Hematopoietic multipotent progenitor cell (in vitro differentiated cells): ENCODE measurements at places on chromosomes 4 and X.

DNA sequence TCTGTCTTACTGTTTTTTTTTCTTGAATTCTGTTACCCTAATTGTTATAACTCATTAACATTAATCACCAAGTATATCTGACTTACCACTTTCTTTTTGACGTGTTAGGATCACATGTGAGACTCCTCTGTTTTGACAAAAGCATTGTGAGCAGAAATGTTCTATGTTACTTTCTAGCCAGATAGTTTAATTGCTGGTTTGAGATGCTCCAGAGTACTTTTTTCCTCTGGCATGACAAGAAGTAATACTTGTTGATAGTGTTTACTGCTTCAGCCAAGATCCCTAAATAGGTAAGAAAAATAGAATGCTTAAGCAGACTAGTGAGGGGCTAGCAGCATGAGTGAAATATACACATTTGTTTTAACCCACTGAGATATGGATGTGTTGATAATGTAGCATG is 303.9 kb upstream of the PABPC4L start:
- no peak for DNase-seq

- no peak for DNase-seq
These were observed 512 bp downstream of the NOP14 start for GRCh38 chr4:2962614-2963174.

DNA sequence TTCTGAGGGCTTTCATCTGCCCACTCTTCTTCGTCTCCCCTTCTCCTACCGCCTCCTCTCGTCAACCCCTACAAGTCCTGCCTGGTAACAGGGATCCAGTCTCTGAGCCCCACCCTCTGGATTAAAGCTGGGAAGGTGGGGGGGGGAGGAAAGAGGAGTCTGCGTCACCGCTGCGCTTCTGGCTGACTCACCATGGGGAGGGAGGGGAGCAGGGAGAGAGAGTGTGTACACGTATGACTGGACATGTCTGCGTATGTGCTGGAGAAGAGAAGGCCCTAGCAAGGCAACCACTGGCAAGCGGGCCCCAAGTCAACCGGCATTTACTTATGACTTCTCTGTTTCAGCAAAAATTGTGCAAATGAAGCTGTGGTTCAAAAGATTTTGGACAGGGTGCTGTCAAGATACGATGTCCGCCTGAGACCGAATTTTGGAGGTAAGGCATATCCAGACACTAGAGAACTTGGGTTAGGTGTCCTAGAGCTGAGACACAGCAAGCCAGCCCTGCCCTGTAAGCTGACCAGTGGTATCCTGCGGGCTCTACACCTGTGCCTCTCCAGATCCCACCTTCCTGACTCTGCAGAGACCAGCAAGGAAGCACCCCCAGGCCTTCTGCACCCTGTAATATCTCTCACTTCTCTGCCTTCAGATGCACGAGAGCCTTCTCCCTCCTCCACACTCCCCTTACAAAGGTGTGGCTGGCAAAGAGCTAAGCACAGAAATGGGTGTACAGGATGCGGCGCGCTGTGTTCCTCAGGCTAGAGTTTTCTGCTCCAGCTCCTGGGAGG is 2.5 kb downstream of the GABRQ start:
- no peak for DNase-seq

DNA sequence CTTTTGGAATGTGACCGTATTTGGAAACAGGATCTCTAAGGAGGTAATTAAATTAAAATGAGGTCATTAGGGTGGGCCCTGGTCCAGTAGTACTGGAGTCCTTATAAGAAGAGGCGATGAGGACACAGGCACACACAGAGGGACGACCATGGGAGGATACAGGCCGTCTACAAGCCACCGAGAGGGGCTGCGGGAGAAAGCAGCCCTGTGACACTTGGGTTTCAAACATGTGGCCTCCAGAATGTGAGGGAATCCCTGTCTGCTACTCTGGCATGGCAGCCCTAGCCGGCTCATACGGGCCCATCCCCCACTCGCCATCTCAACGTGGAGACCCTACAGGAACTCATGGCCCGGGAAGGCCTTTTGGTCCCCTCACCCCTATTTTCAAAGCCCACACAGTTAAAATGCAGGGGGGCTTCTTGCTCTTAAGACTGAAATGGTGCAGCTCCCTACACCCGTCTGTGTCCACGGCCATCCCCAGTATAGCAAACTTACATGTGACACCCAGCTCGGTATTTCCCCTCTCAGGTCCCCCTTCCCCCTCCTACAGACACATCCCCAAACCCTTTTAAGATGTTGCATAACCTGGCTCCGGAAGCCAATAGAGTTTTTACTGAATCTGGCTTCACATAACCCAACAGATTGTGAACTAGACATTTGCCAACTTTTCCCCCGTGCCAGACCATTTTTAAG is 124.1 kb upstream of the TBL1X start:
- DNase-seq = peak; percentile 37

GRCh38 chrX:38154340-38154739 is 66.3 kb downstream of the SRPX start:
- DNase-seq = no peak

DNA sequence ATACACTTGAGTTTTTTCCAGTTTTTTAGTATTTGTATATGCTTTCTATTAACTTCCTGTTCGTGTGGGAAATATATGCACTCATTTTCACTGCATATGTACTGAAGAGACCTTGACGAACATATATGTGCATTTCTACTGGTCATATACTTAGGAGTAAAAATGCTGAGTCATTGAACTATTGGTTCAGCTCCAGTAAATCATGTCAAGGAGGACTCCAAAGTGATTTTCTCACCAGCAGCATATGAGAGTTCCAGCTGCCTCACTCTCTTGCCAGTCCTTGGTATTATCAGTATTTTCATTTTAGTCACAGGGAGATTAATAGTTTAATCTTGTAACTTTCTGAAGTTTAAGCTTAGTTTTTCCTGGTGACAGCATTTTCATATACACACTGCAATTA is 2750.2 kb downstream of the ARAP2 start:
- DNase-seq = no peak

DNA sequence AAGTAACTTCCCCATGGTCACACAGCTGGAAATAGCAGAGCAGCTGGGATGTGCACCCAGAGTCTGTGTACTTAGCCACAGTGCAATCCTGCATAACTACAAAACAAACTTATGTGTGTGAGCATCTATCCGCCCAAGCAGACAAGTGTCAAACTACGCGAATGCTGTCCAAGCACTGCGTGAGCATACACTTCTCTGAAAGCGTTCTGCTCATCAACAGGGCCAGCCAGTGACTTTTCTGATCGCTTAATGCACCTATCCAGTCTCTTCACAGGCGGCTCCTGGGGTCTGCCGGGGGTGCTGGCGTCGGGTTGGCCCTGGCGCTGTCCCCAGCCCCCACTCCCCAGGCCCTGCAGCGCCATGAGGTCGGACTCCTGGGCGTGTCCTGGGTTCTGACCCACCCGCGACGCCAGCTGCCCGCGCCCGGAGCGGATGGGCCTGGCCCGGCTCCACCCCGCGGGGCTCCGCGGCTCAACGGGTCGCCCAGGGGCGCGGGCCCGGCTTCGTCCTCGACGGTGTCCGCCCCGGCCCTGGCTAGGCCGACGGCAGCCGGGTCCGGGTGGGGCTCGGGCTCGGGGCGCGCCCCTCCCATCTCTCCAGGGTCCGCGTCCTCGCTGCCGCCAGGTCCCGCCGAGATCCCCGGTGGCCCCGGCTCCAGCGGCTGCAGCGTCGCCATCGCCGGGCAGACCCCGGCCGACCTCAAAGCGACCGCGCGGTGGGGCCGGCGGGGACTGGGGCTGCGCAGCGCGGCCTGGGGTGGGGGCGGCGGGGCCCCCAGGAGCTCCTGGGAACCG is 1.3 kb upstream of the ZNF141 start:
- DNase-seq = peak; percentile 16

GRCh38 chr4:23686169-23686897 is 203.5 kb downstream of the PPARGC1A start:
- DNase-seq = no peak

- DNase-seq = no peak
These were observed 239.9 kb downstream of the GASK1B start for GRCh38 chr4:157932936-157933335.

DNA sequence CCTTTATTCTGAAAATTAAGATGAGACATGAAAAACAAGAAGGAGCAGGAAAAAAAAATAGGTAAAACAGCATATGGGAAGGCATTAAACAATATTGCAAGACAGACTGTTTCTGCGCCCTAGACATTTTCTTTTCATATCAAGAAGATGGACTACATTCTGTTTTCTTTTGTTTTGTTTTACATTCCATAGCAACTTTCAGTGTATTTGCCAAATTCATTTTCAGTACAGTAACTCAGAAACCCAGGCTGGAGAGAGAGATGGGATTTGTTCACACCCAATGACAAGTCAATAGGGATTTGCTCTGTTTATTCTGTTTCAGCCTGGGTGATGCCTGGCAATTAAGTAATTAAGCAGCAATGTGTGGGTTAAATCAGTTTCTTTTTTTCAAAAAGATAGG is 892.8 kb upstream of the DIAPH2 start:
- no peak for DNase-seq

GRCh38 chr4:126701756-126702155 is 931.0 kb upstream of the INTU start:
- DNase-seq = no peak

GRCh38 chrX:68440442-68440841 is 7.1 kb upstream of the OPHN1 start:
- no peak for DNase-seq

DNA sequence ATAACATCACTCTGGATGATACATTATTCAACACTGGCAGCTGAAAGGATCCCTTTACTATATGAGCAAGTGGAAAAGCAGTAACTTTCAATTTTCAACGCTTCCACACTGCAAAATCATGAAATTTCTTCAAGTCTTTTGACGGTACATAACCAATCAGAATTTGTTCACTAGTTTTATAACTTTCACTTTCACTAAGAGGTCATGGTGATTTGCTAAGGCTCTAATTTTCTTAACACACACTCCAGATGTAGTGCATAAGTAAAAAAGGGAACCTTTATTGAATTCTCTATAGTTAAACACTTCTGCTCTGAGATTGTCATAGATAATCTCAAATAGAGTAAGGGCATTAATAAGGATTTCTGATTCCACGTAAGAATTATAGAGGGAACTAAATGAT is 4.1 kb downstream of the ARMCX2 start:
- no peak for DNase-seq

DNA sequence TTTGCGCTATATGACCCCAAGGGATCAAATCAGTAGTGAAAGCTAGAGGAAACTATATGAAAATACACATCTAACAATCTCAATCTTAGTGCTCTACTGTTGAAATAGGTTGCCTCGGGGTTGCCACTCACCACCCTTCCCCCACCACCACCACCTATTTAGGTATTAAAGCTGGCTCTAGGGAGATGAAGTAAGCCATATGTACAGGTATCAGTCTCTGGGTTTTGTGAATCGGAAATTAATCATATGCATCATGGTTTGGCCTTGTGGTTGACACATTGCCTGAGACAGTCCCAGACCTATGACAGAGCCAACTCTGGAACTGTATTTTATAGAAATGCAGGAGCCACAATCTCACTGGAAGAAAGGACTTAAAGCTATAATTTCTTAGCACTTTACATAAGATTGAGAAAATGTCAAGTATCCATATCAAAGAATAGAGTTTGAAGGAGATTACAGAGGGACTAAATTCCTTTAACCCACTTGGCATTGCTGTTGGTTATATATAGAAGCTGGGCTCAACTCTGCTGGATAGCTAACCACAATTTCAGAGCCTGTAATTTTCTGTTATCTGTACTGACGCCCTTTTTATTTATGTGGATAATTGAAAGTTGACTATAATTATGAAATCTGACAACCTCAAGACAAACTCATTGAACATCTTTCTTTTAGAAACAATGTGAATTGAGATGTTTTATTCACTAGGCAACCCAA is 26.7 kb upstream of the BMP2K start:
- DNase-seq = no peak

- DNase-seq = no peak
These were observed 4.4 kb upstream of the STAP1 start for GRCh38 chr4:67554096-67554495.

DNA sequence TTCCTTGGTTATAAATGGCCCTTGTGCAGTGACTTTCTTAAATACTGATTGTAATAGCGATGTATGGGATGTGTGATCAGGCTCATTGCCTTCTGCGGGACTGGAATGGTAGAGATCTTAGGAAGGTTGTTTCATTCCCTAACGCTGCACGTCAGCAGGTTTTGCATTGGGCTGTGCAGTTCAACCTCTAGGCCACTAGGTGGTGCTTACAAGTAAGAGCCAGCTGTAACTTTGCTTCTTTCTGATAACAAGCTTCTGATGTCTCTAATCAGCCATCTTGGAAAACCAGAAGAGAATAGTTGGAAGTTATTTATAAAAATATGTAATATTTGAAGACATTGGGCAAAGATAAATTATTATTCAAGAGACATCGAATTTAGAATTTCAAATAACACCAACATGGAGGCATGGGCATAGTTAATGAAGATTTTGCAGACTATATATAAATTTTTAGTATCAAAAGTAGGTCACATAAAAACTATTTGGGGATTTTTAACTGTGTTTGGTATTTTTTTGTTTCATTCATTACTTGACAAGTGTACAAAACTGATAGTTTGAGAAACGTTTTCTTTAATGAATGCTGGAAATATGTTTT is 339.7 kb upstream of the PCDH7 start:
- DNase-seq = no peak

DNA sequence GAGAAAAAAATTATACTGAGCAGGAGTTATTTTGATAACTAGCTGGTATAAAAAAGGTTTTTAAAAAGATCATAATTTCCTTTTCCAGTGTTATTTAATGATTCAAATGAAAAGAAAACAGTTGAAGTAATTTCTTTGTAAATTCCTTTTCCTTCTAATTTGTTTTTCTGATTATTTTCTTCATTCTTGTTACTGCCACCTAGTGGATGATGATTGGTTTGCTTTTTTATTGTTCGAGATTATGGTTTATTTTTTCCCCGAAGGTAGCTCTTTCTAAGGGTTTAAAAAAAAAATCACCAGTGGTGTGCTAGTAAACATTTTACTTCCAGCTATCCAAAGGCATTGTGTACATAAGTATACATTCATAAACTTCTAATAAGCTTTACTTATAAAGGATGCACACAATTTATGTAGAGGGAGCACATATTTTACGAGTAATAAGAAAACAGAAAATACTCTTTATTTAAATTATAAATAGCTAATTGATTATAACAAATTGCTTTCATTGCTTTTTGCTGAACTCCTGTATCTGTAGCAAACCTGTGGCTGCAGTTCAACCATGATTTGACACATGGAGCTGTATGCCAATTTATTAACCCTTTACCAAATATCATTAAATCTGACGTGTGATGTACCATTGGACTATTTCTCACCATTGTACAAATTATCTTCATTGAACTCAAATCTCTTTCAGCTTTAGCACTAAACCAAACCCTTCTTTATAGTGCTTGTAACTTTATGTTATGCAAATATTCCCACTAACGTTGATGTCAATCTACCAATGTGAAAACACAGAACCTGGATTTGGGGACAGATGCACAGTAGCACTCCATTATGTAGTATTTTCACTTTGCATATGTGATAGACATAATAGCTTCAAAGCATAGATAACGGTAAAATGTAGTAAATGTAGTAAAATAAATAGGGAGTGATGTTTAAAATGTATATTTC is 97.8 kb upstream of the ANK2 start:
- DNase-seq = no peak

DNA sequence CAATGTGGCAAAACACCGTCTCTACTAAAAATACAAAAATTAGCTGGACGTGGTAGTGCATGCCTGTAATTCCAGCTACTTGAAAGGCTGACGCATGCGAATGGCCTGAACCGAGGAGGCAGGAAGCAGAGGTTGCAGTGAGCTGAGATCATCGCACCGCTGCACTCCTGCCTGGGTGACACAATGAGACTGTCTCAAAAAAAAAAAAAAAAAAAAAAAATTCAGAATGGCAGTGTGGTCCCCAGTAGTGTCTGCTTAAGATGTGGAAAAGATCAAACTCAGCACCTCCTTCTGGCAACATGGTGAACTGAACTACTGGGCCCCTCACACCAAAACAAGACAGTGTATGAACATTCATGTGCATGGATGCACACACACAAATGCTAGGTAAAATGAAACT is 32.2 kb downstream of the SMS start:
- DNase-seq = peak; percentile 43
